Fibroblast of skin of left quadriceps (primary cell): ENCODE measurements at places on chromosomes 4 and X.

GRCh38 chr4:44996276-44996845 lies 270.0 kb upstream of the GNPDA2 start:
- DNase-seq: no peak

DNA sequence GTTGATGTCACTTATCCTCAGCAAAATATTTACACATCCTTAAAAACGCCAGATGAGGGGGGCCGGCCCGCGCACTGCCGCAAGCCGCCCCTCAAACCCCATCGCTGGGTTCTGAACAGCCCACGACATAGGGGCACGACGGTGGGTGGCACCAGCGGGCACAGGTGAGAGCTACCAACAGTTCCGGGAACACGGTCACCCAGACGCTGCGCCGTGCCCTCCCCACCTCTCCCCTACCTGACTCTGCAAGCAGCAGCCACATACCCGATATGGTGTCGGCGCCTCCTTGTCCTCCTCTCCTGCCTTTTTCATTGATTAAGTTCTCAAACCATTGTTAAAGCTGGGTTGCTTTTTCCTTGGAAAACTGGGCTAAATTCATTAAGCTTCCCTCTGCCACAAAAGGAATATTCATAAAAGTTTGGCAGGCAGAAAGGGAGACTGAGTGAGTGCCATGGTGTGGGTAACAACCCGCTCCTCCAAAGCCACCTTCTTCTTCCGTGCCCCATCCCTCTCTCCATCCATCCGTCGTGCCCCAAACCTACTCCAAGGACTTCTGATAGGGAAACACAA lies 1.4 kb downstream of the RAI2 start:
- no peak for DNase-seq

GRCh38 chr4:41746025-41746439 lies 2.5 kb downstream of the PHOX2B start:
- no peak for DNase-seq

DNA sequence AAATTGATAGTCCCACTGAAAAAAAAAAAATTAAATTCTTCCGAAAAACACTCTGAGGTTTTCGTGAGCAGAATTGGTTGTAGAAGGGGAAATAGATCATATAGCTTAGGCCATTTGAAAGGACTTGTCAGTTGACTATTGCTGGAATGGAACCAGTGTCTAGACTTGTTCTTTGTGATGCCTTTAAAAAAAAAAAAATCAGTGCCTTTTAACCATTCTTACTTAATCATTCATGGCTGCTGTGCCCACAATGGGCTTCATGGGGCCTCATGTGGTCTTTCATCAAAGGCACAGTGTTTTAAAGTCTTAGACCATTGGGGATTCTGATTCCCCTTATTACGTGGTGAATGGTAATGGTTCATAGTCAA lies 139.3 kb downstream of the AFF1 start:
- DNase-seq: no peak

DNA sequence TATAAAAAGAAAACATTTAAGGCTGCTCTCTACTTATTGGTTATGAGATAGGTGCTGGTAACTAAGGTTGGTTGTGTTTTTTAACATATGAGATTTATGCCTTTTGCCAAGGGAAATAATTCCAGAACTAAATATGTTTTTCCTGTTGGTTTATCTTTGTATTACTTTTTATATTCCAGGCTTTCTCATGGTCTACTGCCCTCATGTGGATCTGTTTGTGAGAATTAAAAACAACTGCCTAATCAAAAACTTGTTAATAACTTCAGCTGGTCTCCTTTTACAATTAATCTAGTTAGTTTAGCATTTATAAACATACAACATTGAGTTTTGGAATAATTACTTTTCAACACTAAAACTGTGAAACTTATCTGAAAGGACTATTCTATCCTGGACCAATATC lies 1208.3 kb downstream of the ADGRL3 start:
- DNase-seq: no peak

- no peak for DNase-seq
Measured at GRCh38 chr4:108370291-108371141, 201.8 kb upstream of the LEF1 start.

- no peak for DNase-seq
Measured at GRCh38 chr4:55071951-55072350, 53.4 kb downstream of the KDR start.

- DNase-seq: no peak
Measured at GRCh38 chrX:153731117-153731844, 6.6 kb downstream of the ABCD1 start.

- no peak for DNase-seq
Measured at GRCh38 chr4:54677416-54677815, 19.7 kb downstream of the KIT start.

DNA sequence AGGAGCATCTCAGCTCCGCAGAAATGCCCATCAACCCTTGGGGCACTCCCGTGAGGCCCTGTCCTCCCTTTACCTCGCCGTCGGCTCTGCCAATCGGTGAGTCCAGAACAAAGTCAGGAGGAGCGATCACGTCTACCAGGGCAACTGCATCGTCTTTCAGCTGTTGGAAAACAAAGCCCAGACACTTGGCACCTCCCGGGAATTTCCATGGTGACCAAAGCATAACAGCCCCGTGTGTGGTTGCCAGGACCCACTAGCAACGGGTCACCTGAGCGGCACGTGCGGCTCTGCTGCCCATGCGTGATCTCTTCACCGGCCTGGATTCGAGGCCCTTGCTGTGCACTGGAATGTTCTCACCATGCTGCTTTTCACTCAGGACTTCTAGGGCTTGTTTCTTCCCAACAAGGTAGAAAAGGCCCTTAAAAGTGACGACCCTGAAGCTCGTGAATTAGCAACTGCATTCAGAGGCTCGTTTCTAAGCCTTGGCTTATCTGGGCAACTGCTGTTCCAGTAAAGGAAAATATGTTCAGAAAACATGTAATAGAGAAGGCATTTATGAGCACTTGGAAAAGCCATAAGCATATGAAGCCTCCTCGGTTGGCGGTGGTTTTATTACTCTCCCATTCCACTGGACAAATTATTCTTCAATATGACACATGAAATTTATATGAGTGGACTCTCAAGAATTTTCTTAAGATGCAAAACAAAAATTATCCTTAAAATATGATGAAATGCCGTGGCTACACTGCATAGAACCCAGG lies 69.5 kb downstream of the ACOX3 start:
- no peak for DNase-seq

- no peak for DNase-seq
Measured at GRCh38 chr4:7399440-7400234, 35.1 kb downstream of the PSAPL1 start.

GRCh38 chr4:82898322-82899243 lies 2.0 kb upstream of the THAP9 start:
- peak; percentile 81 for DNase-seq

GRCh38 chr4:15040916-15041463 lies 38.7 kb downstream of the CPEB2 start:
- peak; percentile 20 for DNase-seq

GRCh38 chr4:145487631-145488030 lies 6.0 kb downstream of the SMAD1 start:
- DNase-seq: no peak

- no peak for DNase-seq
Measured at GRCh38 chr4:56860781-56861180, 39.3 kb upstream of the SPINK2 start.

DNA sequence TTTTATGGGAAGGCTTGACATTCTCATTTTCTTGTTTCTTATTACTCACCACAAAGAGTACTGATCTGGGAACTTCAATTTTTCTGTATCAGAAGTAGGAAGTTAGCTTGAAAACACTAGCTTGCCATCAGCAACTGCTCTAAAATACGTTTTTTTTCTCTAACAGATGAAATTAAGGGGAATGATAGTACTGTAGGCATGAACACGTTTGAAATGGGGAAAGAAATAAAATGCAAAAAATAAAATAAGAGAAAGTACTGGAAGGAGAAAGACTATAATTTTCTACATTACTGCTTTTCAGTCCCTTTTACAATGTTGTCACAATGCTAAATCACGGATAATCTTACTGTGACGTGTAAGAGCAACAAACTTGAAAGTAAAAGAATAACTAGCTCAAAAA lies 1.5 kb downstream of the RADX start:
- DNase-seq: no peak

GRCh38 chrX:18620349-18620748 lies 51.6 kb downstream of the RS1 start:
- no peak for DNase-seq

GRCh38 chrX:48480142-48480541 lies 4.1 kb downstream of the FTSJ1 start:
- DNase-seq: no peak

GRCh38 chr4:19982556-19982955 lies 269.1 kb upstream of the SLIT2 start:
- DNase-seq: peak; percentile 77

DNA sequence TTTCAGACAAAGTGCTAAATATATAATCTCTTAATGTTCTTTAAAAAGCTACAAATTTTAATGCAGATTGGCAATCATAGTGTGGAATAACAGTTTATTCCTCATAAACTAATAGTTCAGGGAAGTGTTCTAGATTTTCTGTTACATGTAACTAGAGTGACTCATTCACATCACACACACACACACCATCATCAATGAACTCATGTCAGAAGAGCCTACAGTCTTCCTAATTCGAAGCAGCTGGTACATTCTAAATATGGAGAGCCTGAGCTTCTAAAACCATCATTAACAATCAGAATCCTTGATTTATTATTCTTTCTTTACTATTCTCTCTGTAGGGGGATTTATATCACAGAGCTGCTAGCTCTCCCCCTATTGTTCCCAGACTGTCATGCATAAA lies 49.6 kb downstream of the DKK2 start:
- DNase-seq: peak; percentile 72

GRCh38 chrX:11474576-11474975 lies 181.4 kb downstream of the AMELX start:
- no peak for DNase-seq

DNA sequence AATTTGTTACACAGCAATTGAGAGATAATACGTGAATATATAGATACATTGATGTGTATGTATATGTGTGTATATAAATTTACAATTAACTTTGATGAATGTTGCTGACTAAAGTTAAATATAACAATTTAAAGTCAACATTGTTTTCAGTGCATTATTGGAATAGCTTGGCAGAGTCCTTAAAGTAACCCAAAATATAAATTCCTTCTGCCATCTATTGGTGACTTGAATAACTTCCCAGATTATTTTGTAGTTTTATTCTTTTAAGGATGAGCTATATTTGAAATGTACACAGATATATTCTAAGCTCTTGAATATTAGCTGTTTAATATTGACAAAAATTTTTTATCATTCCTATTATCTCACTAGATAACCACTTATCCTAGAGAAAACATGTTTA lies 298.2 kb upstream of the FSTL5 start:
- no peak for DNase-seq

DNA sequence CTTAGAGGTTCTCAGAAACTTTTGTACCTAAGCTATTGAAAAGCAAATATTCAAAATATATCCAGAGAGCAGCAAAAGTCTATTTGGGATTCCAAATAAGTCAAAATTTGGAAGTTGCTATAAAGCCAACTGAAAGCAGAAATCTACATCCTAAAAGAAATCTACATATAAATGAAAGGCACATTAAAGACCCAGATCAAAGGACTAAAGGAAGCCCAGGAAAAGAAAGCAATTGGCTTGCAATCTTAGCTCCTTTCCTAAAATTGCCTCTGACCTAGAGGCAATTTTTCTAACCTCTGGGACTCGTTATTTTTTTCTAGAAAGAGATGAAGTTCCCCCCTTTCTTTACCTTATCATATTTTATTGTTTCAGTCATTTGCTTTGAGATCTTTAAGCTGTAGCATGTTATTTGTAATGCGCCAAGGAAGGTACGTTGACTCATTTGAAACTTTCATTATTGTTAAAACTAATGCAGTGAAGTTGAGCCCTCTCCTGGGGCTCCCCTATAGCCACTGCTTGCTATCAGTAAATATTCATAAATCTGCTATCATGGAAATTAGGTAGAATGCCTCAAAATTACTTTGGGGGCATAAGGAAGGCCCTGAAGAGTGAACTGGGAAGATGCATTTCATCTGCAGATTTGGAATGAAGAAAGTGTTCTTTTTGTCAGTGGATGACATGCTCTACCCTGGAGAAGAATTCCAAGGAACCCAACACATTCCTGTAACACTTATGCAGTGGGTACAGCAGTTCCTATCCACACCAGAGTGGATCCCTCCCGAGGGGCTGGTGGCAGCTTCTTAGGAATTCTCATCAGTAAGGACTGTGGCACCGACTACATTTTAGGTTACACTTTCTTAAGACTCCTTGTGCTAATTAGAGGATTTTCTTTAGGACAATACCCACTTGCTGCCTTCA lies 177.8 kb upstream of the IGFBP7 start:
- no peak for DNase-seq

- no peak for DNase-seq
Measured at GRCh38 chrX:124127496-124127895, 166.0 kb downstream of the STAG2 start.

- DNase-seq: no peak
Measured at GRCh38 chr4:46937493-46937892, 28.4 kb upstream of the COX7B2 start.

DNA sequence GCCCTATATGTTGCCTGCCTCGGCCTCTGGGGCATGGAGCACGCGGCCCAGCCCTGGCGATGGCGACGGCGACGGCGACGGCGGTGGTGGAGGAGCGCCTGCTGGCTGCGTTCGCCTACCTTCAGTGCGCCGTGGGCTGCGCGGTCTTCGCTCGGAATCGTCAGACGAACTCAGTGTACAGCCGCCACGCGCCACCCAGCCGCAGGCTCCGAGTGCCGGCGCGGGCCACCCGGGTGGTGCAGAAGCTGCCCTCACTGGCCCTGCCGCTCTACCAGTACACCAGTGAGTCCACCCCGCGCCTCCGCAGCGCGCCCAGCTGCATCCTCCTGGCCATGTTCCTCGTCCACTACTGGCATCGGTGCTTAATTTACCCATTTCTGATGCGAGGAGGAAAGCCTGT lies 83.7 kb upstream of the F9 start:
- DNase-seq: no peak

DNA sequence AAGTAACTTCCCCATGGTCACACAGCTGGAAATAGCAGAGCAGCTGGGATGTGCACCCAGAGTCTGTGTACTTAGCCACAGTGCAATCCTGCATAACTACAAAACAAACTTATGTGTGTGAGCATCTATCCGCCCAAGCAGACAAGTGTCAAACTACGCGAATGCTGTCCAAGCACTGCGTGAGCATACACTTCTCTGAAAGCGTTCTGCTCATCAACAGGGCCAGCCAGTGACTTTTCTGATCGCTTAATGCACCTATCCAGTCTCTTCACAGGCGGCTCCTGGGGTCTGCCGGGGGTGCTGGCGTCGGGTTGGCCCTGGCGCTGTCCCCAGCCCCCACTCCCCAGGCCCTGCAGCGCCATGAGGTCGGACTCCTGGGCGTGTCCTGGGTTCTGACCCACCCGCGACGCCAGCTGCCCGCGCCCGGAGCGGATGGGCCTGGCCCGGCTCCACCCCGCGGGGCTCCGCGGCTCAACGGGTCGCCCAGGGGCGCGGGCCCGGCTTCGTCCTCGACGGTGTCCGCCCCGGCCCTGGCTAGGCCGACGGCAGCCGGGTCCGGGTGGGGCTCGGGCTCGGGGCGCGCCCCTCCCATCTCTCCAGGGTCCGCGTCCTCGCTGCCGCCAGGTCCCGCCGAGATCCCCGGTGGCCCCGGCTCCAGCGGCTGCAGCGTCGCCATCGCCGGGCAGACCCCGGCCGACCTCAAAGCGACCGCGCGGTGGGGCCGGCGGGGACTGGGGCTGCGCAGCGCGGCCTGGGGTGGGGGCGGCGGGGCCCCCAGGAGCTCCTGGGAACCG lies 1.3 kb upstream of the ZNF141 start:
- no peak for DNase-seq
